ENCODE measurements at places on chromosomes 7 and 10.

- no peak for DNase-seq
These were observed 125.9 kb upstream of the HPS1 start for GRCh38 chr10:98572594-98572993.

GRCh38 chr7:158975526-158976467 is 119.4 kb downstream of the DYNC2I1 start:
- DNase-seq: peak; percentile 60

DNA sequence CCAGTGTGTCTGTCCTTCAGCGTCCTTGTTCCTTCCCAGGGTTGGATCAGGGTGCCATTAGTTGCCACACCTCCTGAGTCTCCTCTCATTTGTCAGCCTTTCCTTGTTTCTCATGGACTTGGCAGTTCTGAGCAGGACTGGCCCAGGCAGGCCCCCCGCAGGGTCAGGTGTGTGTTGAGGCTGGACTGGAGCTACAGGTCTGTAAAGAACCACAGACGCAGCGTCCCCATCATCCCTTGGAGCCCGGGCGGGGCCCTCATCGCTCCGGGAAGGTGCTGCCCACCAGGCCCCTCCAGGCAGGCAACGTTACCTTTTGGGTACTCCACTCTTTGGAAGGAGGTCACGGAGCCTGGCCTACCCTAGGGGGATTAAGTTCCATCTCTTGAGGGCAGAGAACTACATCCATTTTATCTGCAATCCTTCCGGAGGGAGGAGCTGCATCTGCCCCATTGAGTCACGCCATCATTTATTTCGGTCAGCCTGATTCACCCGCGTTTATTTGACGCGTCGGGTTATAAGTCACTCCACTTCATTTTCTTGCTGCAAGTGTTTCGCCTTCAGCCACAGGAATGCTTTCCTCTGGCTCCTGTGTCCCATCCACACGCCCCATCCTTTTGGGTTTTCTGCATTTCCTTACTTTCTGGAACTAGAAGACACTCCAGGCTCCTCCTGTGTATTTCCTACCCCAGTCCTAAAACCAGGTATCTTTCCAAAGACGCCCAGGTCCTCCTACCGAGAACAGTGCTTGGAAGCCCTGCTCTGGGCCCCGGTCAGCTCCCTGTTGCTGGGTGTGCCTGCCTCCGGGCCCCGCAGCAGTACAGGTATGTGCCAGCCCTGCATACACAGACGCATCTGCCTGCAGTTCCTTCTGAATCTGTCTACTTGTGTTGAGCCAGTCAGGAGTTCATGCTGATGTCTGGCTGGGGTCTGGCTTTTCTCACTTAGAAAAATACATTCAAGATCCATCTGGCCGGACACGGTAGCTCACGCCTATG is 141.9 kb downstream of the MAD1L1 start:
- no peak for DNase-seq

GRCh38 chr7:117825132-117825531 is 48.1 kb downstream of the CTTNBP2 start:
- DNase-seq: no peak

DNA sequence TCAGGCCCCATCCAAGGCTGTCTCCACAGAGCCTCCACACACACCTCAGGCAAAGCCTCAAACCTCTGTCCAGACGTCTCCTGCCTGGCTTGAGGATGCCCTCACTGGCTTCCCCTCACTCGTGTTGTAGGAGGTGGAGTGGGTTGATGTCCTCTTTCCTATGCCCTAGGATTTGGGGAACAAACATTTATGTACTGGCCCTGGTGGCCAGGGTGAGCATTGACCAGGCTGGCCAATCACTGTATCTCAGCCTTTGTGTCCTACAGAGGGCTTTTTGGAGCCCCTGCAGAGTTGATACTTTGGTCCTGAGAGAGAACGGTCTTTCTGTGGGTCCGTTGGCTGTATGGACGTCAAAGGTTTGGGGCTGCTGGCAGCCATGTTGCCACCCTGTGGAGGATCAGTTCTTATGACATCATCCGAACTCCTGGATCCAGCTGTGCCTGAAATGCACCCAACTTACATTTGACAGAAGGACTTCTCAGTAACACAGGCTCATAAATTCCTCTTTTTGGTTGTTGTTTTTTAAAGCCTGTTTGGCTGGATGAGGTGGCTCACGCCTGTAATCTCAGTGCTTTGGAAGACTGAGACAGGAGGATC is 2.3 kb upstream of the GRID2IP start:
- no peak for DNase-seq

DNA sequence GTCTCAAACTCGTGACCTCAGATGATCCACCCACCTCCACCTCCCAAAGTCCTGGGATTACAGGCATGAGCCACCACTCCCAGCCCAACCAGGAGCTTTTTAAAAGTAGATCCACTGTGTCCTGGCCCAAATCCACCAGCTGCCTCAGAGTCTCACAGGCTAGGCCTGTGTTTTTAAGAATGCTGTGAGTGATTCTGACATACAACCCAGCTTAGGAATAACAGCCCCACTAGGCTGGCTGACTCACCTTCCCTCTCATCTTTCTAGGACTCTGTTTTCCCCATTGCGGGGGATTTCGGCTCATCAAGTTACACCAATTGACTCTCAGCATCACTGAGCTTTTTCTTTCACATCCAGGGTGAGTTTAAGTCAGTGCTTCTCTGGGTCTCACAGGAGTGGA is 207.6 kb downstream of the SKIDA1 start:
- DNase-seq: no peak

- DNase-seq: no peak
These were observed 462.3 kb downstream of the PHTF2 start for GRCh38 chr7:78260826-78261225.

DNA sequence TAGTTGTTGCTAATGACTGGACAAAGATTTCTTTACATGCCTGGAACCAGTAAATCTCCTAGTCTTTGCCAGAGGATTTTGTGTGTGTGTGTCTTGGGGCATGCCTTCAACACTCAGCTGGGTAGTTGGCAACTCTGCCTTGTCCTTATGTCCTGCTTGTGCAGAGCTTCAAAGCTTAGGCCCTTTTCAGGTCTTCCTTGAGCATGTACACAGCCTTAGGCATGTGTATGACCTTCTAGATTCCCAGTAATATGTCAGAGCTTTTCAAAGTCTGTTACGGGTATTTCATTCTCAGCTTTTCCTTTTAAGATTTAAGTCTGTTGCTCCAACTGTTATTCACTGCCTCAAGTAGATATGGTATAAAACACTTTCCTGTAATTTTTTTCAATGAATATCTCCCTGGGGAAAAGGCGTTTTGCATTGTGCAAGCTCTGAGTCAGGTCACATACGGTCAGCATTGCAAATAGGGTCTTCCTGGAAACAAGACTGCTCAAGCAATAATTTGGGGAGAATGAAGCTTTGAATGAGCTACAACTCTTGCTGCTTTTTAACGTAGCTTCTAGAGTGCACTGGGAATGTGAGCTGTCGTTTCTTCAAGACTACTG is 25.5 kb downstream of the SHOC2 start:
- no peak for DNase-seq

- DNase-seq: no peak
These were observed 29.6 kb downstream of the ARHGAP21 start for GRCh38 chr10:24694086-24694485.

- peak; percentile 50 for DNase-seq
These were observed 89.1 kb upstream of the SP4 start for GRCh38 chr7:21338728-21339164.

DNA sequence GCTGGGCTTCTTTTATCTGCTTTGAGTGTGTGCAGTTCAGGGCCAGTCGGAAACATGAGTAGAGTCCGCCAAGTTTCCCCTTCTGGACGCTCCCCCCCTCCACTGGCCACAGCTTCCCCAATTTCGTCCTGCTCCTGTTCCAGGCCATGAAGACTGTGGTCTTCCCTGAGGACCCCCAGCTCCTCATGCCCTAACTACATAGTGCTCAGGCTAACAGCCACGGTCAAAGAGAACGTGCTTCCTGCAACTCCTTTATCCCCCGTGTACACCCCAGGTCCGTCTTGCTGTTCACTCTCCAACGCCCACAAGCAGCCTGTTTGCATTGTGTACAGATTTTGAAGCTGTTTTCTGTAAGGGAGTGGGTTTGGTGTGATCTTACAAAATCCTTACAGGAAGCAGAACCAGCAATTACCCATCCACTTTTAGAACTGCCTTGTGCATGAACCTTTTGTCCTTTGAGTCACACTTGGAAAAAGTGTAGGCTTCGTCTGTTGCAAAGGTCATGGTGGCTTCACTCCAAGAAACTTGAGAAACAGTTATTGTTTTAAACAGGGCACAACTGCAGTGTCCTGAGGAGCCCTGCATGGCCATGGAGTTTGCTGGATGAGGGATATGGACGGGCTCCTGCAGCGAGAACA is 77.0 kb upstream of the FAM20C start:
- no peak for DNase-seq

GRCh38 chr7:95817866-95818640 is 45.7 kb downstream of the DYNC1I1 start:
- DNase-seq: no peak

DNA sequence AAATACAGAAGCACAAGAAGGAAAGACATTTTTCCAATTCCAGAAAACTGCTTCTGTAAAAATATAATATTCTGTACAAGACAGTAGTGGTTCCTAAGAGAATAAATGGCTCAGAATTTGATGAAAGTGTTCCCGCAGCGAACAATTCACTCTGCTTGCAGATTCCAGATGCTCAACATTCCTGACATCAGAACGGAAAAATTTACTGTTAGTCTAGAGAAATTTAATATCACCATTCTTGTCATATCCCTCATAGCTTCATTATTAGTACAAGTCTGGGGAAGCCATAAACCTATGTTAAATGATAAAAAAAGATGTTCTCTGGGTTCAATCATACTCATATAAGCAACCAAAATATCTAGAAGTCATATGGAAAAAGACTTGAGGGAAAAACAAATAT is 83.6 kb downstream of the MPP7 start:
- no peak for DNase-seq

- no peak for DNase-seq
These were observed 57.4 kb downstream of the NUTM2E start for GRCh38 chr10:79883986-79884385.
